ENCODE measurements at places on chromosomes 5 and 9.

DNA sequence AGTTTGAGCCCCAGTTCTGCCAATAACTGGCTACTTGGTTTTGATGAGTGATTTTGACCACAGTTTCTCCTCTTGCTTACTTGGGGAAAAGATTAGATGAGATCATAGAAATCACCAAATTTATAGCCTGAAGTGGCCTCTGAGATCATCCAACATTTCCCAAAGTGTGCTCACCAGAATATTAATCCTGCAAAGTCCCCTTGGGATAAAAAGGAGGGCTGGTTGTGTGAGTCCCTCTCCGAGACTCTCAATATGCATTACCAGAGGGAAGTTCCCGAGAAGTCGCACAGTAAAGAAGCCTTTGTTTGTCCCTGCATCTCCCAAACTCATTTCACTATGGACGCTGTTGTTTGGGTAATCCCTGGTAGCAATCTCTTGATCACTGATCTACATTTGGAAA, 88.4 kb upstream of the ADRA1B start:
- no peak for DNase-seq

GRCh38 chr9:113416149-113416721, 5.7 kb downstream of the C9orf43 start:
- peak; percentile 34 for DNase-seq

GRCh38 chr5:150428106-150428876, 15.6 kb upstream of the CD74 start:
- no peak for DNase-seq

DNA sequence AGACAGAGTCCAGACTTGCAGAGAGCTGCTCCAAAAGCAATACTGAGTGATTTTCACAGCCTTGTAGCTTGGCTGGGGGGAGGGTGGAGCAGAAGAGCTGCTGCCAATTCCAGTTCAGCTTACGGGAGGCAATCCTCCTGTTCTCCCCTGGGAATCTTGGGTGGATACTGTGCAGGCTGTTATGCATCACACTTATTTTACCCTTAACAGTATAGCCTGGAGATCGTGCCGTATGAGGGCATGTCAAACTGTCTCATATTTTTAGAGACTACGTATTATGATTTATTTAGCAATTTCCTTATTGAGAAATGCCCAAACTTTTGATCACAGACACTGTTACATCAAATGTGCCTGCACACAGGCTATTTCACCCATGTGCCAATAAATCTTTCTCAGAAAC, 85.2 kb downstream of the BASP1 start:
- DNase-seq: no peak

DNA sequence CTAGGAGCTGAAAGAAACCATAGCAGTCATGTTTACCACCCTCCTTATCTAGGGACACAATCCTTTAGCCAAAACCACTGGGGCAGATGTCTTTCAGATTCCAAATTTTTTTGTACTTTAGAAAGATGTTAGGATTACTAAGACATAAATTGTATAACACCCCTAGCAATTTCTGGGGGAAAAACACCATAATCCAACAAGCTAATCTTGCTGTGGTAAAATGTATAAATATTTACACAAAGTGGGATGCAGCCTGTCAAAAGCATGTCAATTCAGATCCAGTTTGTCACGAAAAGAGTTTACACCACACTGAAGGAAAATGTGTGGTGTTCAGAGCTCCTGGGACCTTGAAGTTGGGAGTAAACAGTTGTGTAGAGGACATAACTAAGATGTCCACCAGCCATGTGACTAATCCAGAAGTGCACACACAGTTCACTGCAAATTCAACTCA, 274.3 kb downstream of the ADAMTSL1 start:
- DNase-seq: no peak

GRCh38 chr9:129697656-129698253, 32.3 kb downstream of the PRRX2 start:
- no peak for DNase-seq

- DNase-seq: no peak
Measured at GRCh38 chr9:86885232-86885631, 62.1 kb downstream of the GAS1 start.

- DNase-seq: no peak
Measured at GRCh38 chr9:78112406-78112805, 80.8 kb upstream of the GNAQ start.

DNA sequence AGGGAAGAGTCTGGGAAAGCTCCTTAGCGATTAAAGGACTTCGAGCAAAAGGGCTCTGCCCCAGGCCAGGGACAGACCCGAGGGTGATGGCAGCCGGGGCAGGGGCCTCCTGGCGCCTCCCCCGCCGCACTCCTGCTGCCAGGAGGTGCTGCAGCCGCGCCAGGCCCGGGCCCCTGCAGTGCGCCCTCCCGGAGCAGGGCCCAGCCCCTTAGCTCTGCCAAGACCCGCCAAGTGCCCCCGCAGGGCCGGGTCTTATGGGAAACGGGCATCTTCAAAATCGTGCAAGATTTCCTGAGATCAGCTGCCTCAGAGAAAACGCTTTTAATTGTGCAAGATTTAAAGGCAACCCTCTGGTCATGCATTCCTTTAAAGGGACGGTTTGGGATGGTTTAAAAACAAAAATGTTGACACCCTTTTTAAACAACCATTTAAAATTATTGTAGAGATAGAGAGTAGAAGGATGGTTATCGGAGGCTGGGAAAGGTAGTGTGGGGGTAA, 52.4 kb downstream of the CDC14B start:
- peak; percentile 83 for DNase-seq

GRCh38 chr5:142087920-142088679, 20.5 kb upstream of the NDFIP1 start:
- no peak for DNase-seq

- no peak for DNase-seq
Measured at GRCh38 chr9:120735415-120736126, 21.3 kb upstream of the MEGF9 start.

DNA sequence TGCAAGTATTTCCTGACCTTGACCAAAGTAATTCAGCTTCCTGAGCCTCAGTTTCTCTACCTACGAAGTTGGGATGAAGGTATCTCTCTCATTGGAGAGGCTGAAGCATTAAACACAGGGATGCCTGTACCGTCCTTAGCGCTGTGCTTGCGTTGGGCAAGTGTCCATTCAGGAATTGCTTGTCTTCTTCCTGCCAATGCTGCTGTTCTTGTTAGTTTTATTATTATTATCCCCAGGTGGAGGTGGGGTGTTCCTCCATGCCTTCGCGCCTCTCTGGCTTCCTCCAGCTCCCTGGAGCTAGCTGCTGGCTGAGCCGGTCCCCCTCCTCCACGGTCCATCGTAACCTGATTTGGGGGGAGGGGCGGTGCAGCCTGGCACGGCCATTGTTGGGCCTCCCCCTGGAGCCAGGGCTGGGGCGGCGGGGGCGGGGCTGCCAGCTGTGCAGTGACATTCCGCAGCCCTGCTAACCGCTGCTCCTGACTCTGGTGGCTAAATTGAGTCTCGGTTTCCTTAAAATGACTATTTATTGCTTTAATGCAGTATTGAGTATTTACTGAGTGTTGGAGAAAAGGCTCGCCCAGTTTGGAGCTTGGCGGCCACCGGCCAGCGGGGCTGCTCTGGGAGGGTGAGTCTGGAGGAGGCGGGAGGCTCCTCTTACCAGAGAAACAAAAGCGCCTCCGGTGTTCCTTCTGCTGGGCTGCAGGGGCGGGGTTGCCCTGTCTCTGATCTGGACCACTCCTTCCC, 51.3 kb downstream of the LMX1B start:
- peak; percentile 82 for DNase-seq

DNA sequence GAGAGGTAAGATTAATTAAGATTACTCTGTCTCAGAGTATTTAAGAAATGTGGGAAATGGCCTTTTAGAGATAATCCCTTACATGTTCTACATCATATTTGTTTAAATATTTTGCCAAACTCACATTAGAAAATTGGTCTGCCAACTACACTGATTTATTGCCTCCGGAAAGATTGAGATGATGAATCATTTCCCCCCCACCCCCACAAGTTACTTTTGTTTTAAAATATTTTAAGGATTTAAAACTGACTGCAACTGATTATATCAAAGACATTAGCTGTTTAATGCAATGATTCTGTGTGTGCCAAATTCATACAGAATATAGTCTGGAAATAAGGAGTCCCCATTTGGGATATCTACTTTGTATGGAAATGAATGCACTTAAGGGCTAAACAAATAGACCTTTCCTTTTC, 674.4 kb downstream of the PRR16 start:
- no peak for DNase-seq

- no peak for DNase-seq
Measured at GRCh38 chr5:109922381-109922995, 232.8 kb downstream of the MAN2A1 start.

GRCh38 chr9:13278368-13279246, 885 bp downstream of the MPDZ start:
- peak; percentile 90 for DNase-seq

GRCh38 chr5:141703133-141703561, 21.1 kb upstream of the ARAP3 start:
- no peak for DNase-seq

GRCh38 chr9:6758498-6759184, 868 bp downstream of the KDM4C start:
- peak; percentile 76 for DNase-seq

DNA sequence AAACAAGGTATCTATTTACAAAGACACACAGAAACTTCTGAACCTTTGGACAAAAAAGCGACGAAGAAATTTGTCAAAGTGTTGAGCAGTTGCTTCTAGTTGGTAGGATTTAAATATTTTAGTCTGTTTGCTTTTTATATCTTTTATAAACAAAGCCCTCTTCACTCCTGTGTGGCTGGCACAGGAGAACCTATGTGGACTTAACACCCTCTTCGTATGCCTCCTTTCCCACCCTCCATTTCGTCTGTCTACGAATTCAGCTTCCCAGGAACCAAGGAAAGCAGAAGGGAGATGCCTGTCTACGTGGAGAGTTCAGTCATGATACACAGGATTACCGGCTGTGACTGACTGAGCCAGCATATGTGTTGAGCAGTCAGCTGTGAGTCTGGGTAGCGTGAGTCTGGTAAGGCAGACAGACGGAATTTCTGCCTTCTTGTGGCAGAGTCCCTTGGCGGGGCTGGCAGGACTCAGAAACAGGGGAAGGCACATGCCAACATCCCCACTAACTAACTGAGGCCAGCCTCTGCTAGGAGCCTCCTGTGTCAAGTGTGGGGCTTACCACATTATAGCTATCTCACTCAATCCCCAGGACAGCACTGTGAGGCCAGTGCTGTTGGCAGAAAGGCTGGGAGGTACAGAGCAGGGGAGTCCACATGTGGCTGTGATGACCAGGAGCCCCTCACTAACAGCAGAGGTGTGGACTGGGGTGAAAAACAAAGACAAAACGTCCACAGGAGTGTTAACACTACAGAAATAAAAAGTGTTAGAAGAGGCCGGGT, 13.9 kb upstream of the ZFP62 start:
- DNase-seq: no peak

- peak; percentile 10 for DNase-seq
Measured at GRCh38 chr5:60829490-60830266, 14.4 kb downstream of the ELOVL7 start.
